H9 (cell line): ENCODE measurements at places on chromosomes 2 and 18. TPM values are rescaled to one million over a fixed set of nuclear protein-coding genes. Genes with fewer than 3 reads are reported as not detected.

DNA sequence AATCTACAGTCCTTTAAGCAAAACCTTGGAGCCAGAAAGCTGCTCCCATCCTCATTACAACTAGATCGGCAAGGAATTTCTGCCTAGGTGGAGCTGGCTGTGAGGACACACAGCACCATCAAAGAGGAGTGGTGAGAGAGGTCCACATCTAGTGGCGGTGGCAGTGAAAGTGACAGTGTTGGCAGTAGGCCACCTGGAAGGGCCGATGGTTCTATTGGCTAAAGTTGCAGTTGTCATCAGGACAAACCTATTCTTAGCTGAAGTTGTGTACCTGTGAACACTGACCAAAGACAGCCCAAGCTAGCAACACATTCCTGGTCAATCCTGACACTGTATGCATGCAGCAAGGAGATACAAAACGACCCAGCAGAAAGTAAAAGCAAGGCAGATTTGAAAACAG lies 218.1 kb upstream of the CHAC2 start:
- no peaks in the 10 kb centered on the region for H3K4me1 ChIP-seq
- no peak overlapping the region for H3K4me3 ChIP-seq
- H3K27ac ChIP-seq = no peak overlapping the region
- H3K27me3 ChIP-seq = no peaks in the 10 kb centered on the region
- no peaks in the 10 kb centered on the region for H3K36me3 ChIP-seq

DNA sequence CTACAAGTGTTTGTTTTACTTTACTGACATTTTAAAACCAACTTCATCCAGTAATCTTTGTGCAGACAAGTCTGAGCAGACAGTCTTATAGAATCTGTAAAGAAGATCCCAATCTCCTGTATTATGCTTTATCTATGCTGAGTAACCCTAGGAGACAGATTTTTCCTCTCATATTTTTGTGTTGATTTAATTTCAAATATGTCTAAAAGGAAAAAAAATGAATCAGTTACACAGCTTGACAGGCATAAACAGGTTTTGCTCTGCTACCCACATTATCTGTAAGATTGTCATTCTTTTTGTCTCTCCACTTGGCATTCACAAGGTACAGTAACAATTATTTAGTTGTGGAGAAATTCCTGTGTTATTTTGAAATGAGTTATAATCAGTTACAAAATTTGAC lies 415.0 kb downstream of the NYAP2 start:
- no peaks in the 10 kb centered on the region for H3K36me3 ChIP-seq
- no peaks in the 10 kb centered on the region for H3K4me1 ChIP-seq
- no peak overlapping the region for H3K4me3 ChIP-seq
- no peaks in the 10 kb centered on the region for H3K27me3 ChIP-seq

DNA sequence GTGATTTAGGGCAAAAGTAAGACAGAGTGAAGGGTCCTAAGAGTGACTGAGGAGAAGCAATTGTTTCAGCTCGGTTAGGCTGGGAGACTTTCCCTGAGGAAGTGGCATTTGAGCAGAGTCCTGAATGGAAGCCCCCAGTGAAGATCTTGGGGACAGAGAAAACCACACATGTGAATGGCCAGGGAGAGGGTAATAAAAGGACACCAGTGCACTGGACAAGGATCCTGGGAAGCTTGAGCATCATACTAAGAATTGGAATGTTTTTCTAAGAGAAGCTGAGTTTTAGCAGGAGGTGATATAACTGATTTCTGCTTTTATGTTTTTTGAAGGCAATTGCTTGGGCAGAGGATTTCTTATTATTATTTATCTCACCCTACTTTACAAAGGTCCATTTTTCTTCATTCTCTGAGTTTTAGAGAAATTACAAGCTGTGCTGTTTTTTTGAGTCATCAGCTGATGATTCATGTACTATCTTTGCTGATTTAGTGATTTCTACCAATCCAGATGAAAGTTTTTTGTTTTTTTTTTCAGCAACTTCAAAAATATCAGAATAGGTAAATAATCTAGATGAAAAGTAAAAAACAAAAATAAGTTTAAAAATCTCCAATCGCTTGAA lies 43.5 kb downstream of the MFSD6 start:
- H3K4me3 ChIP-seq = no peak overlapping the region
- no peak overlapping the region for H3K27ac ChIP-seq
- no peak for DNase-seq
- H3K4me1 ChIP-seq = no peaks in the 10 kb centered on the region
- no peaks in the 10 kb centered on the region for H3K27me3 ChIP-seq

DNA sequence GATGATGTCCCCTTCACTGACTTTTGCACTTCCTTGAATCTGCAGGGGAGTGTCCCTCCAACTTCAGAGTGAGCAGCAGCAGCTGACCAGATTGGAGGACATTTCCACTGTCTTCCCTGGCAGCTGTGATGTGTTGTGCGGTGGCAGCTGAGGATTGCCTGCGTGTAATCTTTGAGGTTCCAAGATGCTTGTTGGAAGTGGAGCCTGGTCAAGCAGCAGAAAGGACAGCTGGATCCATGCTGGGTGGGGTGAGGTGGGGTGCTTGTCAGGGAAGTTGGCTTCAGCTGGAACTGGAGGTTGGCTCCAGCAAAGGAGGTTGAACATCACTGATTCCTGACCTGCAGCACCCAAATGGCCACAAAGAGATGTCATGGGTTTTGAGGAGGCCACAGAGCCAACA lies 64.8 kb downstream of the ST3GAL5 start:
- H3K4me1 ChIP-seq = no peaks in the 10 kb centered on the region; the same call in 1 of the 2 replicates
- no peak overlapping the region for H3K27ac ChIP-seq
- H3K4me3 ChIP-seq = no peak overlapping the region

DNA sequence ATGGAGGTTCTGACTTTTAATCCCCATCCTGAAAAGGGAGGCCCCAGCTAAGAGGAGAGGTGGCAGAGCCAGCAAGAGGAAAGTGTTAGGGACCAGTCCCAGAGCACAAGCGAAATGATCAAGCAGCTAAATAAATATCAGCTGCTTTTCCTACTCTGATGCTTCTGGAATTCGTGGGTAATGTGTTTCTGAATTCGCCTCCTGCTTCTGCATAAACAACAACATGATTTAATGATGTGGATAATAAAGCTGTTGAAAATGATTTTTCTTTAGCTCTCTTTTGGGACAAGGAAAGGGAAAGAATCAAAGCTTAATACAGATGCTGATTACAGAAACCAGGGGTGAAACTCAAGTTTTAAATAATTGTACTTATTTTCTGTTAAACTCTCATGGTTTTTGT lies 329.7 kb downstream of the PDE11A start:
- no peaks in the 10 kb centered on the region for H3K36me3 ChIP-seq
- H3K27me3 ChIP-seq = peaks cover 4% of the 10 kb centered on the region; the same call in 1 of the 2 replicates
- no peak for DNase-seq
- no peak overlapping the region for H3K4me3 ChIP-seq
- H3K27ac ChIP-seq = no peak overlapping the region
- no peaks in the 10 kb centered on the region for H3K4me1 ChIP-seq

- no peak for DNase-seq
- no peaks in the 10 kb centered on the region for H3K36me3 ChIP-seq
- H3K4me1 ChIP-seq = no peaks in the 10 kb centered on the region; the same call in 1 of the 2 replicates
Measured at GRCh38 chr2:94872676-94873361, 1.6 kb downstream of the TEKT4 start.

DNA sequence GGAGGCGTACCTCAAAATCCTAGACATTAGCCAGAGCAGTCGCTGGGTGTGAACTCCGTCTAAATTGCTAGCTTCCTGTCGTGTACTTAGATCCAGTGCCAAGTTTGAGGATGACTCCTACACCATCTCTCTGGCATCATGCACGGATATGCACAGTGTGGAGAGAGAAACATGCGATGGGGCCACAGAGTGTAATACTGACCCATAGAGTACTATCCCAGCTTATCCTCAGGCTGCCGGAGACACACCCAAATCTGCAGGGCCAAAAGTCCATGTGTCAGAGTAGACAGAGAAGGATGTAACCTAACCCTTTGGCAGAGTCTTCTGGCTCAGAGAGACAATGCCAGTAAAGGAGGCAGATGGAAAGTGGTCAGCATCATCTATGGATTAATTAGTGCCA lies 84.2 kb downstream of the ARL4C start:
- no peaks in the 10 kb centered on the region for H3K36me3 ChIP-seq
- H3K4me3 ChIP-seq = no peak overlapping the region
- no peak for DNase-seq
- 0 out of 2 replicates have a peak, but pooled peaks cover 2% of the 10 kb centered on the region for H3K4me1 ChIP-seq
- no peak overlapping the region for H3K27ac ChIP-seq

GRCh38 chr2:197710424-197711042 lies 5.4 kb downstream of the MARS2 start:
- no peak overlapping the region for H3K4me3 ChIP-seq
- no peak for DNase-seq
- H3K4me1 ChIP-seq = no peaks in the 10 kb centered on the region; the same call in 1 of the 2 replicates
- H3K27me3 ChIP-seq = no peaks in the 10 kb centered on the region
- no peak overlapping the region for H3K27ac ChIP-seq

DNA sequence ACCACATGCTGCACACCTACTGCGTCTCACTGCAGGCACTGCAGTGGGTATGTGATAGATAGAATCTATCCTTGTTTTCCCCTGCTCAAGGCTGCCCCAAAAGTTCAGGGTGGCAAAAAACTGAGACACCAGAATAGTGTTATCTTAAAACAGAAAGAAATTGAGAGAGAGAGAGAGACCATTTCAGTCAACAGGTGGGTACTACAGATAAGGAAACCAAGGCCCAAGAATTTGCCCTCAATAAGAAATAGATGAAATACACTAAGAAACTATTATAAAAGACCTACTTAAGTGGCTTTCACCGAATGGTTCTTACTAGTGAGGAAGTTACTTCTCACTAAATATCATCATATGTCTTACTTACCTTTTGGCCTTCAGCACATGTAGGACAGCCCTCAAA lies 27.9 kb downstream of the EPG5 start:
- no peak overlapping the region for H3K27ac ChIP-seq
- no peak for DNase-seq
- H3K4me3 ChIP-seq = no peak overlapping the region
- peaks cover 9% of the 10 kb centered on the region; the same call in 2 of the 3 replicates for H3K36me3 ChIP-seq
- H3K4me1 ChIP-seq = no peaks in the 10 kb centered on the region

GRCh38 chr2:165287094-165287778 lies 48.0 kb downstream of the SCN2A start:
- no peaks in the 10 kb centered on the region for H3K27me3 ChIP-seq
- no peak for DNase-seq
- H3K4me1 ChIP-seq = peaks cover 2% of the 10 kb centered on the region; the same call in 1 of the 2 replicates
- H3K36me3 ChIP-seq = 0 out of 2 replicates have a peak, but pooled peaks cover 6% of the 10 kb centered on the region
- H3K27ac ChIP-seq = no peak overlapping the region
- no peak overlapping the region for H3K4me3 ChIP-seq

GRCh38 chr18:12882453-12883371 lies 1.3 kb downstream of the PTPN2 start:
- no peaks in the 10 kb centered on the region for H3K27me3 ChIP-seq
- peaks cover 26% of the 10 kb centered on the region for H3K4me1 ChIP-seq
- no peak for DNase-seq
- peak overlapping the region; percentile 91 for H3K4me3 ChIP-seq

- no peaks in the 10 kb centered on the region for H3K36me3 ChIP-seq
- DNase-seq = no peak
- no peaks in the 10 kb centered on the region for H3K27me3 ChIP-seq
- no peak overlapping the region for H3K27ac ChIP-seq
- no peak overlapping the region for H3K4me3 ChIP-seq
Measured at GRCh38 chr18:49652881-49653724, 91.2 kb downstream of the LIPG start.

DNA sequence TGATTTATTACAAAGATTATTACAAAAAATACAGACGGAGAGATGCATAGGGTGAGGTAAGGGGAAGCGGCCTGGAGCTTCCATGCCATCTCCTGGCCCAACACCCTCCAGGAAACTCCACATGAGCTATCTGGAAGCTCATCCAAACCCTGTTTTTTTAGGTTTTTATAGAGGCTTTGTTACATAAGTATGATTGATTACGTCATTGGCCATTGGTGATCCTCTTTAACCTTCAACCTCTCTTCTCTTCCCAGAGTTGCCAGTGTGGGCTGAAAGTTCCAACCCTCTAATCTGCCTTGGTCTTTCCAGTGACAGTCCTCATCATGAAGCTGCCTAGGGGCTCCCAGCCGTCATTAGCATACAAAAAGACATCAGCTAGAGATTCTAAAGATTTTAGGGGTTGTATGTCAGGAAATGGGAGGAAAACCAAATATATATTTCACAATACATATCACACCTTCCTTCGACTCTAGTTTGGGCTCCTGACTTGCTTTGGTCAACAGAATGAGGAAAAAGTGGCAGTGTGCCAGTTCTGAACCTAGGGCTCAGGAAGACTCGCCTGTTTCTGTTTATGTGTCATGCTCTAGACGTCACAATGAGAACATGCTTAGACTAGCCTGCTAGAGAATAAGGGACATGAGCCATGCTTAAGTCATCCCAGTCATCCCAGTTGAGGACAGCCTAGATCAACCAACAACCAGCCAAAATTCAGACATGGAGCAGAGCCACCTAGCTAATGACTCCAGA lies 54.1 kb downstream of the ETAA1 start:
- no peak overlapping the region for H3K4me3 ChIP-seq
- H3K27me3 ChIP-seq = no peaks in the 10 kb centered on the region
- DNase-seq = no peak
- no peaks in the 10 kb centered on the region for H3K4me1 ChIP-seq
- no peak overlapping the region for H3K27ac ChIP-seq

GRCh38 chr2:206145665-206146064 lies 13.6 kb downstream of the NDUFS1 start:
- H3K27me3 ChIP-seq = no peaks in the 10 kb centered on the region
- no peaks in the 10 kb centered on the region for H3K4me1 ChIP-seq
- H3K27ac ChIP-seq = no peak overlapping the region
- DNase-seq = no peak
- peaks cover 92% of the 10 kb centered on the region for H3K36me3 ChIP-seq

DNA sequence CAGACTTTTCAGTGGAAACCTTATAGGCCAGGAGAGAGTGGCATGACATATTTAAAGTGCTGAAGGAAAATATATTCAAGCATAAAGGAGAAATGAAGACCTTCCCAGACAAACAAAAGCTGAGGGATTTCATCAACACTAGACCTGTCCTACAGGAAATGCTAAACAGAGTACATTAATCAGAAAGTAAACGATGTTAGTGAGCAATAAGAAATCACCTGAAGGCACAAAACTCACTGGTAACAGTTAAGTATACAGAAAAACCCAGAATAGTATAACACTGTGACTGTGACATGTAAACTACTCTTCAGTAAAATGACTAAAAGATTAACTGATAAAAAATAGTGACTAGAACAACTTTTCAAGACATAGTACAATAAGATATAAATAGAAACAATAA lies 87.4 kb downstream of the ATP8B1 start:
- H3K36me3 ChIP-seq = peaks cover 2% of the 10 kb centered on the region; the same call in 1 of the 3 replicates
- H3K27ac ChIP-seq = no peak overlapping the region
- no peak overlapping the region for H3K4me3 ChIP-seq
- DNase-seq = no peak

- no peak overlapping the region for H3K4me3 ChIP-seq
- no peaks in the 10 kb centered on the region for H3K27me3 ChIP-seq
- no peaks in the 10 kb centered on the region; the same call in 1 of the 2 replicates for H3K4me1 ChIP-seq
- no peak for DNase-seq
- no peaks in the 10 kb centered on the region; the same call in 2 of the 3 replicates for H3K36me3 ChIP-seq
Measured at GRCh38 chr2:239251971-239252370, 148.8 kb downstream of the HDAC4 start.

GRCh38 chr2:169091256-169091655 lies 21.9 kb downstream of the DHRS9 start:
- no peaks in the 10 kb centered on the region for H3K4me1 ChIP-seq
- DNase-seq = no peak

The ARHGEF4 gene
- total RNA-seq = 12.5 and 12.6 TPM in 2 replicates

The IL1R1 gene
- total RNA-seq = 0.39 and 0.46 TPM in 2 replicates

The C2orf74 gene
- 8.0 and 8.5 TPM in 2 replicates for total RNA-seq

The MYO5B gene
- total RNA-seq = 9.0 and 9.3 TPM in 2 replicates

The ALK gene
- total RNA-seq = not detected in 2 replicates
